ENCODE measurements at places on chromosomes 13 and 19.

- no peak for DNase-seq
Observed at GRCh38 chr13:76245211-76245610, 609.1 kb downstream of the LMO7 start.

DNA sequence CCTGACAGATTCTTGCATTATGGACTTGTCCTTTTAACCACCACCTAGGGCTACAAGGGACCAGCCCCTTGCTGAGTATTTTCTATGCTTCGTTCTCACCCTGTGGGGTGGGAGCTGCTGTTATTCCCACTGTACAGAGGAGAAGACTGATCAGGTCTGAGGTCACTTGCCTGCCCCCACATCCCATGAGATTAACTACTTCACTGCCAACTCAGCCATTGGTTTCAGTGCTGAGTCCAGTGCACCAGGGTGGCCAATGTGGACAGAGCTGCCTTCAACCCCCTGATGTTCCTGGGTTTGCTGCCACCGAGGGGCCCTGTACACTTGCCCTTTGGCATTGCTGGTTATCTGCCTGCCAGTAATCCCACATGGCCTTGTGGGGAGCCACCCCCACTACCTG, 6.9 kb downstream of the PRKACA start:
- no peak for DNase-seq

- DNase-seq: no peak
Observed at GRCh38 chr13:24627090-24627714, 53.0 kb upstream of the ATP12A start.

DNA sequence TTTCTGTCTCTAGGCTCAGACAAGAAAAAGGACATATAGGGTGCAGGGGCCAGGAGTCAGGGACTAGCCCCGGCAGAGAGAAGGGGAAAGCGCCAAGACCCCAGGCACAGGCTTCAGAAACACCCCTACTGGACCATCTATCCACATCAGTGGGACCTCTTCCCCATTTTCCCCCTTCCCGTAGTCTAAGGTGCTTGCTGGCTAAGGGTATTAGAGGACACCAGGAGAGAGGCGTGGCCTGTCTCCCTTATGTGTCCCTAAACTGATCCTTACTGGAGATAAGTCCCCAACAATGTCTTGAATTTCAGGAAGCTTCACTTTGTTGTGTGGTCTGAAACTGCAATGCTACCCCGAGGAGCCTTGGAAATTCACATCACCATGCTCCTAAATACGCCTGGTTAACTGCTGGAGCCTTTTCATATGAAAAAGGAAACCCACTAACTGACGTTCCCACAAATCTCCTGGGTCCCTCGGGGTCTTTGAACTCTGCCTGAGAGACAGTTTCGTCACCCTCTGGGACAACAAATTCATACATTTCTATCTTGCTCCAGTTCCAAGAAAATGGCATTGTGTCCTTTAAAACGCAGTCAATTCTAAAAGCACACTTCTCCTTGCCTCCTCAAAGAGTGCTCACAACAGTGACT, 197.7 kb downstream of the COL4A1 start:
- DNase-seq: no peak

- no peak for DNase-seq
Observed at GRCh38 chr19:9354651-9355050, 8.2 kb upstream of the ZNF177 start.

DNA sequence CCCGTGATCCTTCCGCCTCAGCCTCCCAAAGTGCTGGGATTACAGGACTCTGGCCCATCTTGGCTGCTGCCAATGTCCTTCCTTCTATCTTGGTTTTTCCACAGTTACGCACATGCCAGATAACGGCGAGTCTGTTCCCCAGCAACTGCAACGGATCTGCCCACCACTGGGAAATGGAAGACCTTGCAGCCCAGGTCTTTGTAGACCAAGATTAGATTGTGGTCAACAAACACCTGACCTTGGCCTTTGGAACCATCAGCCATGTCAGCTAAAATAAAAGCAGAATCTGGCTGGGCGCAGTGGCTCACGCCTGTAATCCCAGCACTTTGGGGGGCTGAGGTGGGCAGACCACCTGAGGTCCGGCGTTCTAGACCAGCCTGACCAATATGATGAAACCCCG, 10.4 kb upstream of the LDLR start:
- no peak for DNase-seq
